Activated CD4-positive, alpha-beta memory T cell treated with anti-CD3 and anti-CD28 coated beads for 36 hours (primary cell): ENCODE measurements at places on chromosomes 13 and 19. TPM values are rescaled to one million over a fixed set of nuclear protein-coding genes. Genes with fewer than 3 reads are reported as not detected.
A peak's percentile ranks its signal among the peaks of the same experiment; 100 is the strongest.

DNA sequence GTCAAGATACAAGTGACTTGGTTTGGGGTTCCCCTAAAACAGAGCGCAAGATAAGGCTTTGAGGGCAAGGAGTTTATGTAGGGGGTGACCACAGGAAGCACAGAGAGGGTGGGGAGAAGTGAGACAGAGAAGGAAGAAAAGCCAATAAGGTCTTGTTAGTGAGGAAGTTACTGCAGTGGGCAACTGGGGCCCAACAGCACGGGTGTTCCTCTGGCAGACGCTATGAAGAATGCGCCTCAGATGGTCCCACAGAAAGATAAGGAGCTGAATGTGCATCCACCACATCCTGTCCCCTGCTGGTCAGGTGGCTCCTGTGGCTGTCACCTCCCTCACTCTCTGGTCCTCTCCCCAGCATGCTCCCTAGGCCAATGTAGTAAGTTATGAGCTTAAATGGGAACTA lies 333.5 kb downstream of the TSHZ3 start:
- H3K27ac ChIP-seq = no peak overlapping the region
- no peaks in the 10 kb centered on the region for H3K36me3 ChIP-seq
- DNase-seq = no peak
- no peaks in the 10 kb centered on the region for H3K4me1 ChIP-seq
- H3K4me3 ChIP-seq = no peak overlapping the region

Gene LYPD5
- 1.2 TPM for total RNA-seq

- no peaks in the 10 kb centered on the region for H3K27me3 ChIP-seq
- H3K27ac ChIP-seq = no peak overlapping the region
- no peak overlapping the region for H3K4me3 ChIP-seq
- H3K36me3 ChIP-seq = no peaks in the 10 kb centered on the region
- DNase-seq = no peak
Measured at GRCh38 chr13:87893186-87893585, 222.0 kb downstream of the SLITRK5 start.

- peaks cover 31% of the 10 kb centered on the region for H3K36me3 ChIP-seq
- no peaks in the 10 kb centered on the region for H3K27me3 ChIP-seq
- DNase-seq = no peak
- no peaks in the 10 kb centered on the region for H3K4me1 ChIP-seq
- H3K27ac ChIP-seq = no peak overlapping the region
- H3K4me3 ChIP-seq = no peak overlapping the region
Measured at GRCh38 chr19:2223959-2224358, 12.2 kb downstream of the PLEKHJ1 start.

- DNase-seq = no peak
- H3K4me1 ChIP-seq = peaks cover 35% of the 10 kb centered on the region
- H3K4me3 ChIP-seq = no peak overlapping the region
- peaks cover 10% of the 10 kb centered on the region for H3K36me3 ChIP-seq
- no peaks in the 10 kb centered on the region for H3K27me3 ChIP-seq
- H3K27ac ChIP-seq = no peak overlapping the region
Measured at GRCh38 chr19:16442386-16443276, 29.1 kb downstream of the EPS15L1 start.

- no peaks in the 10 kb centered on the region for H3K4me1 ChIP-seq
- H3K36me3 ChIP-seq = no peaks in the 10 kb centered on the region
- no peak overlapping the region for H3K4me3 ChIP-seq
Measured at GRCh38 chr13:96481482-96481881, 391.6 kb downstream of the HS6ST3 start.

DNA sequence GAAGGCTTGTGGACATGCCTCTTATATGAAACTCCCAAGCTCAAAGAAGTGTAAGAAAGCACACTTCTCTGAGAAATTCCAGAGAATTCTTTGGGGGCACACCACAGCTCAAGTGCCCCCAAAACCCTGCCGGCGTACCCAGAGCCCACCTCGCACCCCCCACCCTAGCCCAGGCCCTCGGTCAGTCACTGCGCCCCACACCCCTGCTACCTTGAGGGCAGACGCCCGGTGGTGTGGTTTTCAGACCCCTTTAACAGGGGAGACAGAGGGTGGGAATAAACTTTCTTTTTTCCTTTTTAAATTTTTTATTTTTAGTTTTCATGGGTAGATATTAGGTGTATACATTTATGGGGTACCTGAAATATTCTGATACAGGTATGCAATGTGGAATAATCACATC lies 29.5 kb downstream of the PEPD start:
- no peak overlapping the region for H3K4me3 ChIP-seq
- no peak overlapping the region for H3K27ac ChIP-seq
- H3K27me3 ChIP-seq = no peaks in the 10 kb centered on the region
- DNase-seq = no peak
- H3K4me1 ChIP-seq = no peaks in the 10 kb centered on the region

Gene ZNF20
- total RNA-seq = 2.7 TPM

Gene TYROBP
- total RNA-seq = not detected

DNA sequence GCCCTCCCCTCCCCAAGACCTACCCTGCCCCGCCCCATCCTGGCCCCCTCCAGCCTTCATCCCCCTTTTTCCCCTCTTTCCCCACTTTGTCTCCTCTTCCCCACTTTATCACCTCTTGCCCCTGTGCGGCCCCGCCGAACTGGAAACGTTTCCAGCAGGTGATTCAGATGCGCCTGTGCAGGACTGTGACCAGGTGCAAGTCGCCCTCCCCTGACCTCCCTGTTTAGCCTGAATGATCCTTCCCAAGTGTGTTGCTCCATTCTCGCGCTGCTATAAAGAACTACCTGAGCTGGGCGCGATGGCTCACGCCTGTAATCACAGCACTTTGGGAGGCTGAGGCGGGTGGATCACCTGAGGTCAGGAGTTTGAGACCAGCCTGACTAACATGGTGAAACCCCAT lies 25.9 kb downstream of the ZNF791 start:
- peaks cover 18% of the 10 kb centered on the region for H3K4me1 ChIP-seq
- no peak overlapping the region for H3K27ac ChIP-seq
- H3K4me3 ChIP-seq = no peak overlapping the region
- DNase-seq = no peak
- no peaks in the 10 kb centered on the region for H3K27me3 ChIP-seq

Gene ZFP28
- 2.9 TPM for total RNA-seq

Gene PPM1N
- 3.5 TPM for total RNA-seq

DNA sequence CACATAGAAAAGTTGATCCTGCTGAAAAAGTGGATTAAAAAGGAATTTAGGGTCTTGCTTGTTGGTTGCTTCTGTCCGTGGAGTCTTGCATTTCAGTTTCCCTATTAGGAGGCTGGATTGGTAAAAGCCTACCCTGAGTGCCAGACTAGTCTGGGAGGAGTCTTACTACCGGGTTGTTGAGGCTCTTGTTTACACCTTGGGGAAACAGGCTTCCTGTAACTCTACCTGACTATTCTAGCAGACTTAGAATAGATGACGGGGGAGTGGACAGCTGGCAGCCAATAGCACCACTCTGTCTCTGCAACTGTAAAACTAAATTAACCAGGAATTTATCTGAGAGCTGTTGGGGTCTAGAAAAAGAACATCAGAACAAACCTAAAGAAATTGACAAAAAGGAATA lies 11.3 kb upstream of the MPHOSPH8 start:
- no peak overlapping the region for H3K27ac ChIP-seq
- peaks cover 6% of the 10 kb centered on the region for H3K36me3 ChIP-seq
- no peaks in the 10 kb centered on the region for H3K4me1 ChIP-seq
- H3K4me3 ChIP-seq = no peak overlapping the region
- no peak for DNase-seq

- H3K4me1 ChIP-seq = peaks cover 30% of the 10 kb centered on the region
- peak within 1 kb of the TSS; percentile 100 for H3K4me3 ChIP-seq
- H3K27me3 ChIP-seq = no peaks in the 10 kb centered on the region
Measured at GRCh38 chr19:6481541-6482342, at the start of gene DENND1C. Gene DENND1C, minus strand, starts transcription at chr19:6481787. Its CDS starts 92 bp downstream, at chr19:6481695.

DNA sequence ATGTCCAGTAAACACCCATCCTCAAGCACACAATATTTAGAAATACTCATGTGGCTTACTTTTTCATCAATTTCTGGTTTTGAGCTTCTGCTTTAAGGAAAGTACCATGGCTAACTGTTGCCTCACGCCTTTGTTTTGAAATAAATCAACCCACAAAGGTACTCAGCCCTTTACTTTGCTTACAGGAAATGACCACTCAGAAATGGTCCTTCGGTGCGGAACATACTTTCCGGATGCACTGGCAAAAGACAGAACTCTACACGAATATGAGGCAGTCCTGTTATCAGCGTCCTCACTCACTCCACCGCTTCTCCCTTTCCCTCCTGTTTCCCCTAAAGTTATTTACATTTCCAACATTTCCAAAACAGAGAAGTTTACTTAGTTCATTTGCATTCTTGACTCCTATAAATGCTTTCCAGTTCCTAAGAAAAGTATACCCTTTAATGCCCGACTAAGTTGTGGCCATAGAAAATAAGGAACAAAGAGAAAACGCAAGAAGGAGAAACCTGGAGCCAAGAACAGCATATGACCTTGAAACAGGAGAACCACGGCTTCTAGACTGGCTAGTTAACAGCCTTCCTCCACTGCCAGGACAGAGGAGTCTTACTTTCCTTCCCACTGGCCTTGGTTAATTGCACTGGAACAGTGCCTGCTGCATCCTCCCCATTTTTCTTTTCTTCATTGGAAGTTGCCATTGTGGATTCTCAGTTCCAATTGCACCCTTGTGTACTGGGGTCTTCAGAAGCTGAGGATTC lies 10.6 kb downstream of the FPR2 start:
- H3K27me3 ChIP-seq = peaks cover 19% of the 10 kb centered on the region
- H3K36me3 ChIP-seq = peaks cover 3% of the 10 kb centered on the region
- no peak overlapping the region for H3K27ac ChIP-seq

Gene GSX1
- total RNA-seq = not detected

Gene COL4A2
- not detected for total RNA-seq

GRCh38 chr13:75702476-75702875 lies 66.3 kb downstream of the LMO7 start:
- peaks cover 8% of the 10 kb centered on the region for H3K4me1 ChIP-seq
- peaks cover 1% of the 10 kb centered on the region for H3K36me3 ChIP-seq
- no peak for DNase-seq
- no peak overlapping the region for H3K4me3 ChIP-seq

GRCh38 chr19:4043401-4043800 lies 23.3 kb downstream of the ZBTB7A start:
- peaks cover 7% of the 10 kb centered on the region for H3K36me3 ChIP-seq
- H3K4me3 ChIP-seq = no peak overlapping the region
- H3K27ac ChIP-seq = no peak overlapping the region
- no peak for DNase-seq
- H3K4me1 ChIP-seq = no peaks in the 10 kb centered on the region
- H3K27me3 ChIP-seq = no peaks in the 10 kb centered on the region

- no peak overlapping the region for H3K27ac ChIP-seq
- no peak overlapping the region for H3K4me3 ChIP-seq
- DNase-seq = no peak
- no peaks in the 10 kb centered on the region for H3K36me3 ChIP-seq
- H3K4me1 ChIP-seq = no peaks in the 10 kb centered on the region
- H3K27me3 ChIP-seq = no peaks in the 10 kb centered on the region
Measured at GRCh38 chr13:82993417-82993816, 888.9 kb downstream of the SLITRK1 start.

- H3K4me1 ChIP-seq = peaks cover 9% of the 10 kb centered on the region
- H3K4me3 ChIP-seq = no peak overlapping the region
- no peak overlapping the region for H3K27ac ChIP-seq
- no peak for DNase-seq
- H3K27me3 ChIP-seq = peaks cover 6% of the 10 kb centered on the region
Measured at GRCh38 chr13:39910833-39911232, 255.4 kb downstream of the COG6 start.

DNA sequence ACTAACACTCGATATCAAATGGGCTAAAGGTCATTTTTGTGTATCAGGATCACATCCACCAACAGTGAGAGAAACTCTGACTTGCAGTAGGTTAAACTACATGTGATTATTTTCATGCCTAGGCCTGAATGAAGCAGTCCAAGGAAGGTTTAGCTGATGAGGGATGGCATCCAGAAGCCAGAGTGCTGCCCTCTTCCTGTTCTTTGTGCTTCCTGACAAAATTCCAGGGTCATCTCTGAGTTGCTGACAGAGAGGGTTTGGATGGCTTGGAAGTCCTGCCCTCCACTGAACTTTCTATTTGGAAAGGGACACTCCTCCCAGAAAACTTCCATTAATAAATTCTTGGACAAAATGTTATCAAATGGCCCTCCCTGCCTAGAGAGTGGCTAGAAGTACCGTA lies 728.3 kb upstream of the SLC10A2 start:
- no peaks in the 10 kb centered on the region for H3K4me1 ChIP-seq
- H3K36me3 ChIP-seq = no peaks in the 10 kb centered on the region

- no peak overlapping the region for H3K27ac ChIP-seq
- H3K36me3 ChIP-seq = no peaks in the 10 kb centered on the region
- no peak overlapping the region for H3K4me3 ChIP-seq
- H3K27me3 ChIP-seq = no peaks in the 10 kb centered on the region
- DNase-seq = no peak
- H3K4me1 ChIP-seq = no peaks in the 10 kb centered on the region
Measured at GRCh38 chr13:53126841-53127245, 98.2 kb downstream of the OLFM4 start.

GRCh38 chr19:43784241-43784980 lies 3.6 kb upstream of the KCNN4 start:
- peak; percentile 87 for DNase-seq
- peaks cover 8% of the 10 kb centered on the region for H3K36me3 ChIP-seq
- peak overlapping the region; percentile 96 for H3K27ac ChIP-seq
- H3K27me3 ChIP-seq = no peaks in the 10 kb centered on the region
- peak overlapping the region; percentile 75 for H3K4me3 ChIP-seq
- H3K4me1 ChIP-seq = peaks cover 39% of the 10 kb centered on the region

- no peak overlapping the region for H3K4me3 ChIP-seq
- peaks cover 2% of the 10 kb centered on the region for H3K27me3 ChIP-seq
- DNase-seq = no peak
- no peaks in the 10 kb centered on the region for H3K36me3 ChIP-seq
- H3K27ac ChIP-seq = no peak overlapping the region
Measured at GRCh38 chr13:45878966-45879365, 27.4 kb upstream of the SIAH3 start.

- DNase-seq = peak; percentile 70
- H3K4me1 ChIP-seq = peaks cover 6% of the 10 kb centered on the region
- no peak overlapping the region for H3K27ac ChIP-seq
- H3K4me3 ChIP-seq = no peak overlapping the region
Measured at GRCh38 chr19:3440082-3440481, 40.2 kb downstream of the SMIM24 start.

- peaks cover 17% of the 10 kb centered on the region for H3K27me3 ChIP-seq
- H3K27ac ChIP-seq = no peak overlapping the region
- no peak for DNase-seq
- H3K4me3 ChIP-seq = no peak overlapping the region
- H3K4me1 ChIP-seq = no peaks in the 10 kb centered on the region
Measured at GRCh38 chr13:94515374-94515773, 35.9 kb upstream of the DCT start.

Gene IFI30
- total RNA-seq = 26.9 TPM
